ENCODE measurements at places on chromosomes 2 and 18.

DNA sequence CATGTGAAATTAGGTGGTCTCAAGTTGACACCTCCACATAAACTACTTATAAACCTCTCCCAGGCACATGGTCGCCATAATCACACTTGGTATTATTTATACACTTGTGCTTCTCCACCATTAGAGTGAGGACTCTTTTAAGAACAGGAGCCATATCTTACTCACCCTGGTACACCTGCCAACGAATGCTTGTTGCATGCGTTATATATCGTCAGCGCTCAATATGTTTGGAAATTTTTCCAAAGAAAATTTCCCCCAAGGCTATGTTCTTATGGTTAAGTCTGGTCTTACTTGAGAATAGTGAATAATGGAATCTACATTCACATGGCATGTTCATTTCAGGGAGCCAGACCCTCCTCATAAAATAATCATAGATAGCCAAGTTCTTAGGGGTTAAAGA lies 271.7 kb downstream of the BCL11A start:
- no peak overlapping the region for H3K27ac ChIP-seq
- no peaks in the 10 kb centered on the region for H3K36me3 ChIP-seq
- H3K27me3 ChIP-seq, result no peaks in the 10 kb centered on the region
- DNase-seq, result no peak
- no peaks in the 10 kb centered on the region for H3K4me1 ChIP-seq

- H3K4me1 ChIP-seq, result peaks cover 9% of the 10 kb centered on the region
- no peaks in the 10 kb centered on the region for H3K27me3 ChIP-seq
- H3K36me3 ChIP-seq, result no peaks in the 10 kb centered on the region
- H3K27ac ChIP-seq, result no peak overlapping the region
- DNase-seq, result no peak
- no peak overlapping the region for H3K4me3 ChIP-seq
These were observed 183.1 kb upstream of the CXCR4 start for GRCh38 chr2:136301006-136301405.

- H3K27ac ChIP-seq, result no peak overlapping the region
- H3K4me1 ChIP-seq, result no peaks in the 10 kb centered on the region
- H3K36me3 ChIP-seq, result no peaks in the 10 kb centered on the region
- no peak for DNase-seq
These were observed 114.2 kb upstream of the ID2 start for GRCh38 chr2:8567469-8568260.

DNA sequence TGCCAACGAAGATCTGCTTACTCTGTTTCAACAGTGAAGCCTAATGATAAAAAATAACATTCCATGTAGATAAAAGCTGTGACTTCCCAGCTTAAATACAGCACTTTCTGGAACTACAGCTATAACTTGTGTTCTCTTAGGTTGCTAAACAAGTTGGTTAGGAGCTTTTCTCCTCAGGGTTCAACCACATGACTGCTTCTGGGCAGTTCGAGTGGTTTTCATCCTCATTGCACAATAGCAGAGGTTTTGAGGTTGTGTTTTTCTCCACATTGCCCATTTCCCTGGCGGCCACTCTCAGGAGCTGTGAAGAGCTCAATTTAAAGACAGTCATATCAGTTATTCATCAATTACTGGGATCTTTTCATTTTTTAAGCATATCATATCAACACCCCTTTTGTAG lies 102.2 kb upstream of the CYP1B1 start:
- no peak for DNase-seq
- no peak overlapping the region for H3K27ac ChIP-seq
- H3K4me1 ChIP-seq, result no peaks in the 10 kb centered on the region
- no peaks in the 10 kb centered on the region for H3K27me3 ChIP-seq
- H3K36me3 ChIP-seq, result no peaks in the 10 kb centered on the region

GRCh38 chr2:238453842-238454241 lies 27.1 kb downstream of the ASB1 start:
- H3K36me3 ChIP-seq, result peaks cover 10% of the 10 kb centered on the region
- H3K4me1 ChIP-seq, result no peaks in the 10 kb centered on the region
- no peak for DNase-seq
- H3K4me3 ChIP-seq, result no peak overlapping the region
- no peak overlapping the region for H3K27ac ChIP-seq

- no peak within 1 kb of the TSS for H3K4me3 ChIP-seq
- no peaks in the 10 kb centered on the region for H3K4me1 ChIP-seq
- no peak for DNase-seq
These were observed at the start of gene CAPN14 for GRCh38 chr2:31217465-31218200. Gene CAPN14, minus strand, starts transcription at chr2:31217515. Its CDS starts 12,068 bp downstream, at chr2:31205447.

DNA sequence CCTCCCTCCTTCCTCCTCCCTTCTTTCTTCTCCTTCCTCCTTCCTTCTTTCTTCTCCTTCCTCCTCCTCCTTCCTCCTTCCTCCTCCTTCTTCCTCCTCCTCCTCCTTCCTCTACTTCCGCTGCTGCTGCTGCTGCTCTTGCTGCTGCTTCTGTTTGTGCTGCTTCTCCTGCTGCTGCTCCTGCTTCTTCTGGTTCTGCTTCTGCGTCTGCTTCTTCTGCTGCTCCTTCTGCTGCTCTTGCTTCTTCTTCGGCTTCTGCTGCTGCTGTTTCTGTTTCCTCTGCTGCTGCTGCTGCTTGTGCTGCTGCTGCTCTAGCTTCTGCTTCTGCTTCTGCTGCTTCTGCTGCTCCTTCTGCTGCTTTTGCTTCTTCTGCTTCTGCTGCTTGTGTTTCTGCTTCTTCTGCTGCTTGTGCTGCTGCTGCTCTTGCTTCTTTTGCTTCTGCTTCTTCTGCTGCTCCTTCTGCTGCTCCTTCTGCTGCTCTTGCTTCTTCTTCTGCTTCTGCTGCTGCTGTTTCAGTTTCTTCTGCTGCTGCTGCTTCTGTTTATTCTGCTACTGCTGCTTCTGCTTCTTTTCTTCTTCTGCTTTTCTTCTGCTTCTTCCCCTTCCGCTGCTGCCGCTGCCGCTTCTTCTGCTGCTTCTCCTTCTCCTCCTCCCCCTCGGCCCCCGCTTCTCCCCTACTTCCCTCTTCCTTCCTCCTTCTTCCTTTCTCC lies 8.6 kb downstream of the SNRNP27 start:
- H3K4me3 ChIP-seq, result peak overlapping the region; percentile 67
- no peaks in the 10 kb centered on the region for H3K27me3 ChIP-seq
- H3K27ac ChIP-seq, result peak overlapping the region; percentile 11
- no peak for DNase-seq
- H3K4me1 ChIP-seq, result peaks cover 22% of the 10 kb centered on the region

GRCh38 chr2:110983133-110983532 lies 137.6 kb upstream of the BCL2L11 start:
- no peaks in the 10 kb centered on the region for H3K27me3 ChIP-seq
- H3K4me1 ChIP-seq, result no peaks in the 10 kb centered on the region
- no peaks in the 10 kb centered on the region for H3K36me3 ChIP-seq
- H3K27ac ChIP-seq, result no peak overlapping the region
- no peak overlapping the region for H3K4me3 ChIP-seq
- DNase-seq, result no peak

GRCh38 chr18:42640160-42640559 lies 475.3 kb downstream of the RIT2 start:
- H3K4me3 ChIP-seq, result no peak overlapping the region
- no peaks in the 10 kb centered on the region for H3K27me3 ChIP-seq
- no peak overlapping the region for H3K27ac ChIP-seq

GRCh38 chr2:48194641-48195040 lies 288.3 kb upstream of the FBXO11 start:
- no peak overlapping the region for H3K27ac ChIP-seq
- no peak overlapping the region for H3K4me3 ChIP-seq
- H3K4me1 ChIP-seq, result no peaks in the 10 kb centered on the region

DNA sequence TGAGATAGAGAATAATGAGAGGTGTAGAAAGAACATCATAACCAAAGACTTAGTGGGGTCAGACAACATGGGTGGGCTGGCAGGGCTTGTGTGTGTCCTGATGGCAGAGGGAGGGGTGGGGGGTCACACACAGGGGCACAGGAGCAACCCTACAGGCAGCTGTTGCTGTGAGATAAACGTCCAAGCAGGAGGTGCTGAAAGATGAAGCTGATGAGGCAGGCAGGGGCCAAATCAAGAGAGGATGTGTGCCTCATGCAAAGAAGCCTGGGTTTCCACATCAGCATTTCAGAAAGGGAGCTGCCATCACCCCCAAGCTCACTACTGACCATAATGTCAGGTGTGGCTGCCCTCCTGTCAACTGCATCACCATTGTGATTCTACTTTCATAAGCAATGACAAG lies 16.0 kb upstream of the SKA1 start:
- DNase-seq, result no peak
- no peak overlapping the region for H3K4me3 ChIP-seq
- H3K36me3 ChIP-seq, result no peaks in the 10 kb centered on the region
- H3K27ac ChIP-seq, result no peak overlapping the region
- H3K4me1 ChIP-seq, result peaks cover 5% of the 10 kb centered on the region

DNA sequence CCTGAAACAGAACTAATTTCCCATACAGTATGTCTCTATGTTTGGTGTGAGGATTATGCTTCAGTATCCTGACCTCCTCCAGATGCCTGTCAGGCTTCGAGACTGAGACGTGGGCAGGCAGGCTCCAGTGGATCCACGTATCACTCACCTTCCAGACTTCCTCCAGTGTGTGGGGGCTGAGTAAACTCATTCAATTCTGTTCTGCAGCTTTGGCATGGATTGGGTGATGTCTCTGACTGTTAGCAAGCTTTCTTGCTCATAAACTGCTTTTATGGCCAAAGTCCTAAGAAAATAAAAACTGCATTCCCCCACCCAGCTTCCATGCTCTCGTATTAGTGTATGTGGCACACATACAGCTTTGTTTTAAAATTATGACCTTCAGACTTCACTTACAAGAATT lies 53.6 kb downstream of the CCDC93 start:
- H3K4me1 ChIP-seq, result no peaks in the 10 kb centered on the region
- no peak overlapping the region for H3K27ac ChIP-seq
- no peaks in the 10 kb centered on the region for H3K27me3 ChIP-seq

- no peak for DNase-seq
- H3K27ac ChIP-seq, result no peak overlapping the region
- no peaks in the 10 kb centered on the region for H3K36me3 ChIP-seq
These were observed 125.0 kb upstream of the CD226 start for GRCh38 chr18:70072678-70073077.

- no peaks in the 10 kb centered on the region for H3K4me1 ChIP-seq
- DNase-seq, result no peak
- H3K27me3 ChIP-seq, result no peaks in the 10 kb centered on the region
- no peak overlapping the region for H3K27ac ChIP-seq
These were observed 309.7 kb downstream of the XIRP2 start for GRCh38 chr2:167198009-167198408.

- H3K4me1 ChIP-seq, result no peaks in the 10 kb centered on the region
- DNase-seq, result no peak
- H3K36me3 ChIP-seq, result no peaks in the 10 kb centered on the region
- H3K27ac ChIP-seq, result no peak overlapping the region
These were observed 34.9 kb upstream of the DYNC1I2 start for GRCh38 chr2:171652416-171652785.

- H3K4me3 ChIP-seq, result no peak overlapping the region
- H3K36me3 ChIP-seq, result peaks cover 12% of the 10 kb centered on the region
- no peaks in the 10 kb centered on the region for H3K27me3 ChIP-seq
- DNase-seq, result no peak
These were observed 24.4 kb downstream of the EIF4E2 start for GRCh38 chr2:232574674-232575403.
